ENCODE measurements at places on chromosomes 4 and X. TPM values are rescaled to one million over a fixed set of nuclear protein-coding genes. Genes with fewer than 3 reads are reported as not detected.

DNA sequence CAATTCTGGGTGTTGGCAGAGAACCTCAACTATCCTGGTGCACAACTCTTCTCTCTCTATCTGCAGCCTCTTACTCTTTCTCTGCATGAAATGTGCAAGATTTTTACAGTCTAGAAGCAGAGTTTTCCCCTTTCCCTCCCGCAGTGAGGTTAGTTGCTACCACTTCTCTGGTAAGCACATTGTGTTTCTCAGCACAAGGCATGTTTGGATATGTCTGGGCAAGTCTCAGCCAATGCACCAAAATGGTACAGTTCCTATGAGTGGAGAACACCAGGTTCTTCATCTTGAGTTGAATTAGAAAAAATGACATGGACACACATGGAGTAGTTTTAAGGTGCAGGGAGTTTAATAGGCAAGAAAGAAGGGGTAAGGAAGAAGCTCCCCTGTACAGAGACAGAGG, 187.0 kb downstream of the CCNG2 start:
- DNase-seq = no peak

GRCh38 chr4:42786350-42787078, 106.0 kb upstream of the GRXCR1 start:
- no peak for DNase-seq

DNA sequence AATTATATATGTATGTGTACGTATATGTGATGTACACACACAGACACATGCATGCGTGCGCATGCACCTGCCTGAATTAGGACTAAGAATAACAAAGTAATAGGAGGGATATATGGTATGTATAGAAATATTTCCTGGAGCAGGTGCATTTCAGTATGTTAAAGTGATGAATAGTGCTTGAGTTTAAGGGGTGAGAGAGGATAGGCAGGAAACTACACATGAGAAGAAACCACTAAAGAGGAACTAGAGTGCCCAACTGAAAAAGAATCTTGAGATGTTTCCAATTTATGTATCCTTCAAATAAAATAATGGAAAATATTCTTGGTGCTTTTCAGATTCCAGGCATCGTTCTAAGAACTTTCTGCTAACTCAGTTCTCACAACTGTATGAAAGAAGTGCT, 52.6 kb upstream of the UNC5C start:
- no peak for DNase-seq

DNA sequence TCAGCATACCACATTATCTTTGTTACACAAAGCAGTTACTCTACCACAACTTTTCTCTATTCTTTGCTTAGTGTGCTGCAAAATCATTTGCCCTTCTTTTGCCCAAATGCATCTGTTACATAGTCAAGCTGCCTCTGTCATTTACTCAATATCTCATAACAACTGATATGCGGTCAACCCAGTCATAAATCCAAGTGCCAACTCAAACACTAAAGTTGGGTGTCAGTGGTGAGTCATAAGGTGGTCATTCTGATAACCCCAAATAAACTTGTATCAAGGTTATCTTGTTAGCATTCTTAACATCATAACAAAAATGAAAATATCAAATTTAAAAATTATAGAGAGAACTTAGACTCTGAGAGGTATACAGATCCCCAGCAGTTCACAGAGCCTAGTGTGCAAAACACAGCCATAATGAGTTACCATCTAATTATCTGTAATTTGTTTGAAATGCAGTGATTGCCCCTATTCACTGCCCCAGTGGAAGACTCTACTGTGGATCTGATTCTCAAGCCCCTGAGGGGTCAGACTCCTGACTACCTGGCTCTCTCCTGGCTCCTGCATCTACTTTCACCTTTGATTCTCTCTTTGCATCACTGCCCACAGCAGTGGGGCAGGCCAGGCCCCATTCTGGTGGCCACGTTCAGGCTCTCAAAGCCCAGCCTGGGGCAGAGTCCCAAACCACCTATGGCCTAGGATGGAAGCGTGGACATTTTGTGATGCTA, 29.2 kb downstream of the TBC1D9 start:
- DNase-seq = no peak

Gene UGT2B15
- not detected for total RNA-seq

Gene SPANXA2
- not detected for total RNA-seq

Gene UGT2A1
- total RNA-seq = not detected

Gene S100G
- not detected for total RNA-seq

Gene MXRA5
- total RNA-seq = under 0.01 TPM
